ENCODE measurements at places on chromosomes 13 and 19.
A peak's percentile ranks its signal among the peaks of the same experiment; 100 is the strongest.

DNA sequence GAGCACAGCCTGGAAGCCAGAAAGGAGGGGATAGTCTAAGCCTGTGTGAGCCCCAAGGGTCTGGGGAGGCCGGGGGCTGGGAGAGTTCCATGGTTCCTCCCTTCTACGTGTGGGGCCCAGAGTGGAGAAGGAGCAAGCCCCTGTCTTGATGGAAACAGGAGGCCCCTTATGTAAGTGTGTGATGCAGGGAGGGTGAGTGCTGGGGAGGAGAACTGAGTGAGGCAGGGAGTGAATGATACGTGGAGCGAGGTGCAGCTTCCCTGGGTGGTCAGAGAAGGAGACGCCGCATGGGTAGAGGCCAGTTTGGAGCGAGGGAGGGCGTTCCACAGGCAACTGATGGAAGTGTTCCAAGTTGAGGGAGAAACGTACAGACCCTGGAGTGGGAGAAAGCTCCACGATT lies 16.0 kb downstream of the MAG start:
- DNase-seq = no peak

DNA sequence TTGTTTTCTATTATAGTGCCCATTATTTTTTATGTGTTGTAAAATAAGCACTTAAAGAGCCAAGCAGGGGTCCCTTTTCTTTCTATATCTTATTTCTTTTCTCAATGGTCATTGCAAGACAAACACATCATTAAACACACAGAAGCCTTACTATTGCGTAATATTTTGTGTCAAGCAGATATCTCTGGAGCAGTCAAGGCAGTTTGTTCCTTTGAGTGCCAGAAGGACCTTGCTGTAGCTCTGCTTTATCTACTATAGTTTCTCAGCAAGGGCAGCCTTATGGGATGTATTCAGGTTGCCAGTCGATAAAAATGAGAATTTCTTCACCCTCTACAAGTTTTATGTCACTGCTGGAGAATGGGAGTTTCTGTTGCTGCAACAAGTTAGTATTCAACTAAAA lies 319.3 kb downstream of the TDRD3 start:
- DNase-seq = no peak

DNA sequence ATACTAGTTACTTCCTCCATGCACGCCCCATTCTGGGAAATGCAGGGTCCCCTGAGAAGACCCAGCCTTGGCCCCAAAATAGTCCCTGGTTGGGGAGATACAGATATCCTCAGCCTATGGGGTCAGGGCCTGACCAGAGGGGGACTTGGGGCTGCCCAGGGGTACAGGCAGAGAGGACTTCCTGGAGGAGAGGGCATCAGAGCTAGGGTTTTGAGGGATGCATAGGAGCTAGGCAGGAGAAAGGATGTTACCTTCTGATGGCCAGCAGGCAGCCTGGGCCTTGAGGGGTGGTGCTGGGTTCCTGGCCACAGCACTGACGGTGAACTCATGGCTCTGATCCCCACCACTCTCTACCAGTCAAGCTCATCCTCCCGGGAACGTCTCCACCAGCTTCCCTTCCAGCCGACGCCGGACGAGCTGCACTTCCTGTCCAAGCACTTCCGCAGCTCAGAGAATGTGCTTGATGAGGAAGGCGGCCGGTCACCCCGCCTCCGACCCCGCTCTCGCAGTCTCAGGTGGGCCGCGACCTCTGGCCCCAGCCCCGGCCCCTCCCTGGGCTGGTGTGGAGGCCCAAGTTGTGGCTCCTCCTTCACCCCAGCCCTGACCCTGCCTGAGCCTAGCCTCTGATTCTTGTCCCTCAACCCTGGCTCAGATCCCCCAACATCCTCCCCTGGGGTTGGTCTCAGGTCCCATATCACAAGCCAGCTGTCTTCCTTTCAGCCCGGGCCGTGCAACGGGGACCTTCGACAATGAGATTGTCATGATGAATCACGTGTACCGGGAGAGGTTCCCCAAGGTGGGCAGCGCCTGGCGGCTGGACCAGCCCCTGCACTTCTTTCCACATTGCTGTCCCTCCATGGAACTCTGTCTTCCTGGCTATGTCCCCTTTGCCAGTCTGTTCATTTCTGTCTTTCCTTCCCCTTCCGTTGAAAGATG lies 25.6 kb downstream of the MAST3 start:
- no peak for DNase-seq

- no peak for DNase-seq
These were observed 78.9 kb upstream of the ANKRD10 start for GRCh38 chr13:110993788-110994187.

GRCh38 chr19:47447470-47448359 lies 24.0 kb downstream of the SLC8A2 start:
- DNase-seq = no peak

DNA sequence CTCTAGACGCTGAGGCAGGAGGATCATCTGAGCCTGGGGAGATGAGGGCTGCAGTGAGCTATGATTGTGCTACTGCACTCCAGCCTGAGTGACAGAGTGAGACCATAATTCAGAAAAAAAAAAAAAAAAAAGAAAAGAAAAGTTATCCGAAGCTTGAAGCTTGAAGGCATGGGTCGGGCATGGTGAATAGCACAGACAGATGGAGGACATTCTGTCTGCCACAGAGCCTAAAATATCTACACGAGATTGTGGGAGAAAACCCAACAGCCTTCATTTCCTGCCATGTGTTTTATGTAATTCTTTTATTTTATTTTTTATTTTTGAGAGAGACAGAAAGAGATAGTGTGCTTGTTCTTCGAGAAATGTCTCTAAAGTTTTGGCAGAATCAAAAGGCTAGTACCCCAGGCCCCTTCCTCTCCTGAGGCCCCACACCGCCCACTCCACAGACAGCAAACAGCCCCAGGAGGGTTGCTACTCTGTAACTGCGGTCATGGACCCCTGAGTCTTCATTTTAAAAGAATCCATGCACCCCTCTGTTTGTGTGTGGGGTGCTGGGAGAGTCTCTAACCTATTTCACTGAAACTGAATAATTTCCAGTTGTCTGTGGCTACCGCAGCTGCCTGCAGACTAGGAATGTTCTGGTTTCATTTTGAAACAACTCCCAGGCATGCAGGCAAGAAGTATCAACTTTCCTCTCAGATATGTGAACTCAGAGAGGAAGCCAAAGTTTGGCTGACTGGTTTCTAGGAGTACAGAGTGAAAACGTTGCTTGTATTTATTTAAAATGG lies 38.4 kb upstream of the RCBTB2 start:
- no peak for DNase-seq

GRCh38 chr19:47471733-47472457 lies at the start of gene SLC8A2:
Gene SLC8A2, minus strand, starts transcription at chr19:47471893. Its CDS starts 5,490 bp downstream, at chr19:47466403.
- DNase-seq = no peak

GRCh38 chr13:25980255-25980654 lies 71.6 kb downstream of the SHISA2 start:
- no peak for DNase-seq

- no peak for DNase-seq
These were observed 21.9 kb downstream of the MIR17HG start for GRCh38 chr13:91369441-91369831.

DNA sequence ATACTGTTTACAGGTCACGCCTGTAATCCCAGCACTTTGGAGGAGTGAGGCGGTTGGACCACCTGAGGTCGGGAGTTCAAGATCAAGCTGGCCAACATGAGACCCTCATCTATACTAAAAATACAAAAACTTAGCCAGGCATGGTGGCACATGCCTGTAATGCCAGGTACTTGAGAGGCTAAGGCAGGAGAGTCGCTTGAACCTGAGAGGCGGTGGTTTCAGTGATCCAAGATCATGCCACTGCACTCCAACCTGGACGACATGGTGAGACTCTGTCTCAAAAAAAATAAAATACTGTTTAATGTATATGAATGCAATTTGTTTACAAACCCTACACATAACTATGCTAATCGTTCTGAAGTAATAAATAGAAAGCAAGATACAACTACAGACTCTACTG lies 102.4 kb downstream of the ZNF486 start:
- DNase-seq = no peak

DNA sequence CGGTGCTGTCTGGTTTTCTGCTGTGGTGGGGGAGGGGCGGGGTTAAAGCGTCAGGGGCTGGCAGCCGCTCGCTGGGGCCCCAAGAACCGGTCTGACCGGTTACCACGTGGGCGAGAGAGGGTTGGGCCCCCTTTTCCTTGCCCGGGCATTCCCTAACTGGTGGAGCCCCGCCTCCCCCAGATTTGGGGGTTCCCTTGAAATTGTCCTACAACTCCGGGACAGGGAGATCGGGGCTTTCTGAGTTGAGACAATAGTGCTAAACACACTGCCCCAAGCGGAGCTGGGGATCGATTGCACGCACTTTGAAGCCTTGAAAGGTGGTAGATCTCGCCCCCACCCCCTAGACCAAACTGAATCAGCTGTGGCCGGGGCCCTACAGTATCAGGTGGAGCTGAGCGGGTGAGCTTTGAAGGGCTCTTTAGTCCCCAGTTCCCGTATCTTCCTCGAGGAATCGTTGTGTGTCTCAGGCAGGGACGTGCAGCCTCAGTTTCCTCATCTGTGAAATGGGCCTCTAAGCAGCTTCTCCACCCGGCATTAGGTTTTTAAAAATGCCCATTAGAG lies 4.8 kb downstream of the IER2 start:
- no peak for DNase-seq

- DNase-seq = no peak
These were observed 211.5 kb upstream of the CSNK1A1L start for GRCh38 chr13:37316935-37317334.

DNA sequence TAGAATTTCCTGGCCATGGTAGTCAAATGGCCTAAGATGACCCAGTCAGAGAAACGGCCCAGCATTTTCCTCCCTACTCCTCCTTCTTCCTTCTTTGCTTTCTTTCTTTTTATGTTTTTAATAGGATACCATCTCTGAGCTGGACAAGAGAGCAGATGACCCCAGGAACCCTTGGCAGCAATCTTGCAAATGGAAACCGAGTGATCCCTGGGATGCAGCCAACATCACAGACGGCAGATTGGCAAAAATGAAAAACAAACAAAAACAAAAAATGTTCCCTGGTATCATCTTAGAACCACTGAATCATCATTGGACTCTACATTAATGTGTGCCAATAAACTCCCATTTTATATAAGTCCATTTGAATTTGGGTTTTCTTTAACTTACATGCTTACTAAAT lies 424.4 kb downstream of the FGF14 start:
- DNase-seq = no peak

- DNase-seq = no peak
These were observed 155.1 kb upstream of the ARGLU1 start for GRCh38 chr13:106723036-106723435.

GRCh38 chr13:79196843-79197242 lies 209.2 kb downstream of the RBM26 start:
- DNase-seq = no peak

- DNase-seq = peak; percentile 9
These were observed 772 bp downstream of the GPC6 start for GRCh38 chr13:93227280-93227877.

- no peak for DNase-seq
These were observed 9.2 kb upstream of the GRWD1 start for GRCh38 chr19:48436586-48436985.

DNA sequence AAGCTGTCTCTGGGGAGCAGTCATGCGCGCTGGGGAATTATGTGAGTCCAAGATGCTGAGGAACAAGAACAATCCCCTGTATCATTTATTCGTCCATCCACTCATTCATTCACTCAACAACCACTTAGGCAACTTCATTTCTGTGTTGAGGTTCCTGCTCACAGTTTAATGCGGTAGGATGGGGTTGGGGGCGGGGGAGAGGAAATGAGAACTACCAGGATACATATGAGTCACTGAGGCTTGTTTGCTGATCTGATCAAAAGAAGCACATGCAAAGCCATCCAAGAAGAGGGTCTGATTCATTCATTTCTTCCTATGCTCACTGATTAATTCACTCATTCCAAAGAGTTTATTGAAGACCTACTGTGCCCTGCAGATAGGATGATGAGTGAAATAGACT lies 20.9 kb downstream of the ZNF536 start:
- DNase-seq = no peak

- DNase-seq = no peak
These were observed 23.9 kb upstream of the LPAR6 start for GRCh38 chr13:48436661-48437288.

DNA sequence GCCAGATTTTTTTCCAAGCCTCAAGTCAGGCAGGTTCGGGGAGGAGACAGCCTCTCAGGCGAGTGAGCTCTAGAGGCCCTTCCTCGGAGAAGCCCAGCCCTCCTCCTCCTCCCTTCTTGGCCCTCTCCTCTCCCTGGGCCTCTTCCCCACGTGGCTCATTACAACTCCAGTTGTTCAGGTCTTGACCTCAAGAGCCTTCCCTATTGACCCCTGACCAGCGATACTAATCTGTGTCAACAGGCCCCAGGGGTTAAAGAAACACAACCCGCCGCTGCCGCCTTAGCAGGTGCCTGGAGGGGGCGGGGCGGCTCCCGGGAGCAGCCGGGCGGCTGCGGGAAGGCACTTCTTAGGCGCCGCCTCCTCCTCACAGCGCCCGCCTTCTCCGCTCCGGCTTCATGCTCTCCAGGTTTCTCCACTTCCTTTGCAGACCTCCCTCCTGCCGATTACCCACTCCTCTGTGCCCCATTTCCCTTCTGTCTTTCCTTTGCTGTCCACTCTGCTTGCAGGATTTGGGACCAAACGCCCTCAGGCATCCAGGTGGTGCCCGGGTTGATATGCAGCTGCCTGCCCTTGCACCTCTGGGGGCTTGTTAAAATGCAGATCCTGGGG lies 51.0 kb downstream of the LYL1 start:
- DNase-seq = no peak

DNA sequence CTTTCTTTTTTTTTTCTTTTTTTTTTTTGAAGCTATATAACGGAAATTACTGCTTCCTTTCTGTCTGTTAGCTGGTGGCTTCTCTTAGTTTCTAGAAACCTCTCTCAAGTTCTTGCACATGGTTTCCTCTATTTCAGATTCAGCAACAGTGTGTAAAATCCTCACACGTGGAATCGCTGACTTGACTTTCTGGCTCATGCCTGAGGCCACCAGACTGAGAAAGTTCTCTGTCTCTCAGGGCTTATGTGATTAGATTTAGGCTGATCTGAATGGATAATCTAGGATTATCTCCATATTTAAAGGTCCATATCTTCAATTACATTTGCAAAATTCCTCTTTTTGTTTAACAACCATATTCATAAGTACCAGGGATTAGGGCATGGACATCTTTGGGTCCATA lies 856.3 kb upstream of the SLITRK6 start:
- DNase-seq = no peak

GRCh38 chr13:95596701-95597100 lies 44.2 kb downstream of the CLDN10 start:
- no peak for DNase-seq

Measured in NCI-H2081 treated with DMSO at 0.1 percent for 48 hours (cell line).